Adrenal gland (tissue), 19 donors: ENCODE measurements at places on chromosomes 7 and 10.
A peak's percentile ranks its signal among the peaks of the same experiment; 100 is the strongest.

DNA sequence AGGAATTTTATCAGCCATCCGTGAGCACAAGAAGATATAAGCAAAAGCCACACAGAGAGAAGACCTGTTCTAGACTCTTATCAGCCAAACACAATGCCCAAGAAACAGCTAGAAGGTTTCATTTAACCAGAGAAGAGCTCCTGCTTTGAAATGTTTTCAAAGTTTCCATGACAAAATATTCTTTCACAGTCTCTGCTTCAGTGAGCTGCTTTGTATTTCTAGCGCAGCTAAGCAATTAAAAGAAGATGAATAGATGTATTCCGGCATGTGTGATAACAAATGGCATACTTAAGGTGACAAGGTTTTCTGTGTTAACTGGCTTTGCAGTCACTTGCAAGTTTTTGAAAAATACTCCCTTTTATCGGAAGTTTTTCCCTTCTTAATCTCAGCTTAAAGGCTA lies 78.9 kb upstream of the NXPH1 start:
- no peak for DNase-seq

GRCh38 chr7:121452389-121452788 lies 56.3 kb upstream of the FAM3C start:
- no peak for DNase-seq

- DNase-seq = peak; percentile 66
Observed at GRCh38 chr10:95363303-95363912, 72.6 kb upstream of the PDLIM1 start.

DNA sequence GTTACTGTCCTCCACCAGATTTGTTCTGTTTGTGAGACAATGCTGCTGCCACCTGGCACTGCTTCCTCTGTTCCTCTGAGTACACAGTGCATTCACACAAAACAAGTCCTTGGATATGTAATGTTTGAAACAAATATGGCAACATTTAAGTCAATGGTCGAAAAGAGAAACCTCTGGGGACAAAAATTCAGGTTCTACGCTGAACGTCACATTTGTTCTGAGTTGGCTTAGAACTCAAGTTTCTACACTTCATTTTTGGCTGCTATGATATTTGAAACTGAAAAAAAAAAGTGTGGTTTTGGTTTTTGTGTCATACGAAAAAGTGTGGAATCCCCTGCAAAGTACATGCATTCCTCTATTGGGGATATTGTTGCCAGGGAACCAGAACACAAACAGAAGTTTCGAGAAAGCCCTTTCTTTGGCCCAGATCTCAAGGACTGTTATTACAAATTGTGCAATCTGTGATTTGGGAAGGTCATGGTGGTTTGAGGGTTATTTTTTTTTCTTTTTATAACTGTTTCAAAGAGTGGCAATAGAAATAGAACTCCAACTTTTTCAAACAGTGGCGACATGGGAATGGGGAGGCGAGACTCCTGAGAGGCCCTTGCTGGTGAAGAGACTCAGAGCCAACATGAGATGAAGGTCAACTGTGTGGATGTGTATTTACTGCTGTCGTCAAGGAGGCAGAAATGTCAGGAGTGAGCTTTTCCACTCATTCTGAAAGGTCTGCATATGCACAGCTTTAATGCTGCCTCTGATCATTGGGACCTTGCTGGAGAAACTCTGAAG lies 127.5 kb downstream of the CUBN start:
- DNase-seq = peak; percentile 31

- no peak for DNase-seq
Observed at GRCh38 chr7:80640846-80641245, 2.4 kb downstream of the CD36 start.

DNA sequence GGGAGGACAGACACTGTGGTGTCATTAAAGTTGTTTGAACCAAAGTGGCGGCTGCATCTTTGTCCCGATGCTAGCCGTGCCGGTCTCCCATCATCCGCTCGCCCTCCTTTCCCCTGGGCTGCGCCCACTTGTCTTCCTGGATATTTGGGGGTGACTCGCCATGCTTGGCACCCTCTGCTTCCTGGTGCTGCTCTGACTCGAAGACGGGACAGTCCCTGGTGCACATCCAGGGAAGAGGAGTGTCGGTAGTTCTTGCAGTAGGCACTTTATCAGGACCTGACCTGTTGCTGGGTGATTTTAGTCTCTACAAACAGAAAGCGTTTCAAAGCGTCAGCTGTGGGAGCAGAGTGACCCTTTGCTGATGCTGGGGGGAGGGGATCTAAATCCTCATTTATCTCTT lies 68.3 kb upstream of the DNAJB6 start:
- no peak for DNase-seq

- no peak for DNase-seq
Observed at GRCh38 chr7:105256761-105257231, 131.9 kb downstream of the SRPK2 start.

DNA sequence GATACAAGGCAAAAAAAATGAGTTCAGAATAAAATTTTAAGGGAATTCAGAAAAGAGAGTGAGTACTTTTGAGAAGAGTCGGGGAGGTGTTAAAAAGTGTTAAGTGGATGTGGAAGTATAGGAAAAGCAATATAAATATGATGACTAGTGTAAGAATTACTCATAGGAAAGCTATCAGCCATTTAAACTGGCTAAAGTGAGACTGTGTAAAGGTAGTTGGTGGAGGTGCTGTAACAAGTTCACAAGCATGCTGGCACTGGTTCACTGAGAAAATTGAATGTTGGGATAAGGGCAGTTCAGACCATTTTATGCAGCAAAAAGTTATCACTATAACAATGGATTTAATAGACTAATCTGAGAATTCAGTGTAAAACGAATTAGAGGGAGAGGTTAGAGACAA lies 179.0 kb upstream of the DKK1 start:
- DNase-seq = no peak

DNA sequence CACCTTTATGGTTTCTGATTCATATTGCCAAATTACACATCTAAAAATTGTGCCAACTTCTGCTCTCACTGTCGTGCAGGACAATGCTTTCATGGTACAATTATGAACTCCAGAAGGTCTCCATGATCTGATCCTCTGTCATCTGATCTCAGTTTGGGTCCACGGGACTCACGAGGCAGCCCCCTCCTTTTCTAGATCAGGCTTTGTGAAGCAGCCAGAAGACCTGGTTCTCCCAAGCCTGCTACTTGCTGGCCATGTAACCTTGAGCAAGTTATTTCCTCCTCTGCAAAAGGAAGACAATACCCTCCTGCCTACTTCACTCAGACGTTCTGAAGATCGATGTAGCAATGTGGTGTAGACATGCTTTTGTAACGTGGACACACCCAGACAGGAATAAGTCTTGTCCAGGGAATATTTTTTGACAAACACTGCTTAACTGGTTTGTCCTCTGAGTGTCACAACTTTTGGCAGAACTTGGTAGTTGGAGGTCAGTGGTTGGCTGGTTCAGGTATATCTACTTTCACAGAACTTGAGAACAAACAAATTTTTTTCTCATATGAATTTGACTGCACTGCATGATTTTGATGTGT lies 19.6 kb downstream of the CALML3 start:
- DNase-seq = no peak
